ENCODE measurements at places on chromosomes 6 and 20.

- no peak for DNase-seq
Measured at GRCh38 chr6:142339113-142339512, 37.3 kb downstream of the ADGRG6 start.

- no peak for DNase-seq
Measured at GRCh38 chr6:37602801-37603200, 94.9 kb downstream of the MDGA1 start.

- no peak for DNase-seq
Measured at GRCh38 chr6:104951677-104952076, 5.2 kb upstream of the LIN28B start.

- no peak for DNase-seq
Measured at GRCh38 chr6:148288541-148288940, 54.1 kb upstream of the SASH1 start.

- DNase-seq, result no peak
Measured at GRCh38 chr6:106517706-106518105, 111.6 kb downstream of the RTN4IP1 start.

DNA sequence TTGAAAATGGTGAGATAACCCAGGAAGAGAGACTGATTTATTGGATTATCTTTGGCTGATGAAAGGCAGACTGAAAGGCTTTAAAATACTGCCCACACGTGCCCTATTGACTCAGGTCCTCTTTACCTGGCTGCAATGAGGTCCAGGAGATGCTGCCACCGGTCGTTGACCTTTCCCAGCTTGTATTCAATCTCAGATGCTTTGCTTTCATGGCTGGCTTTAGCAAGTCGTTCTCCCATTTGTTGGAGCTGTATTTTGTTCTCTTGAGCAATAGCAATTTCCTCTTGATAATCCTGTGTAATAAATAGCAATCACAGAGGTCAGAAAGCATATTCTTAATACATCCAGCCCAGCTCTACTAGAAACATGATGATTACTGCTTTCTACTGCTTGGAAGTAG, 368.8 kb downstream of the ESR1 start:
- no peak for DNase-seq

DNA sequence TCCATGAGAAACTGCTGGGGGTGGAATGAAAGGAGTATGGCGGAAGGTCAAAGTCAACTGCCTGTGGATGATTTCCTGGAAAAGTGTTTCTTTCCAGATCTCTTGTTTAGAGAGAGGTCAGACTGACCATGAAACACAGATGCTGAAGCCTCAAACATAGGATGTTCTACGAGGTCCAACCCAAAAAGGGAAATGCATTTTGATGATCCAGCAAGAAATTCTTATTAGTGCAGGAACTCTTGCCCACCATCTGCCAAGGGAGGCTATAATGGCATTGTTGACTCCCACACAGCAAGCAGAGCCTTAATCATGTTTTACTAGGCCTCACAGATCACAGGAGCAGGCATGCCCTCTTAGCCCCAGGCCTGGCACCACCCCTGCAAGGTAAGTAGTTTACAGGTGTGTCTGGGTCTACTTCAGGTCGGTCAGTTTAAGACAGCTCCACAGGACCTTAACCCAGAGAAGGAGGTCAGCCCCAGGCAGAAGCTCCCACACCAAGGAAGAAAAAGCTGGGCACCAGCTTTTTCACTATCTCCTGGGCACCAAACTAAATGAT, 67.6 kb upstream of the CNKSR3 start:
- no peak for DNase-seq

GRCh38 chr6:107272246-107272645, 156.9 kb upstream of the BEND3 start:
- DNase-seq, result no peak

DNA sequence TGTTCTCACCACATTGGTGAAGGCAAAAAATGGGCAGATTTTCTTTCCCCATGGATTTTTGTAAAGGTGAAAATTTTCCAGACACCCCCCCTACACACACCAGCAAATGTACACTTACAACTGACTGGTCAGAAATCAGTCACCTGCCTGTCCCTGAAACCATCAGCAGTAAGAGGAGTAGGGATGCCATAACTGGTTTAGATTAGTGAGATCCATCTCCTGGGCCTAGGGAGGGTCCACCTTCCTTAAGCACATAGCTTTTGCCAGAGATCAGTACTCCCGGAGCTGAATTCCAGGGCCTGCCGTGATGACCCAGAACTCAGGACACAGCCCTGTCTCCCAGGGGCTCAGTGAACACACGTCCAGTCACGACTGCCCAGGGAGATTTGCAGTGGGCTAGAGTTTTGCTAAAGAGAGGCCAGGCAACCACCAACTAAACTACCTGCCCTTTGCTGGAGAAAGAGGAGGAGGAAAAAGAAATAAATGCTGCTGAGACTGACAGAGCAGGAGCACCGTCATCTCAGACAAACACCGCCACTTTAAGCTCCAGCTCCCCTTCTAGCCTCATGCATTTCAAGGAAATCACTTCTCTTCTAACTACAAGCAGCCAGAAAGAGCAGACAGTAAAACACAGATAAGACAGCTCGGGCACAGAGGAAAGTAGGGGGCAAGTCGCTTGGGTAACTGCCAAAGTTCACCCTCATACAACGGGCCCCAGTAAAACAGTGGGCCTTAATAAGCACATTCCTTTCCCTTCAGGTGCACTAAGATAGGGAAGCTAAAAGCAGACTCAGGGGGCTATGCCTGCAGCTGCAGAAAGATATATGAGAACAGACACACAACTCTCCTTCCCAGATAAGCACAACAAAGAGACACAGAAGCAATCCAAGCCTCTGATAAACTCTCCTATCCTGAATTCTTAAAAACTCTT, 82.6 kb upstream of the SPTLC3 start:
- no peak for DNase-seq

- DNase-seq, result no peak
Measured at GRCh38 chr6:55405474-55406235, 78.4 kb downstream of the GFRAL start.

DNA sequence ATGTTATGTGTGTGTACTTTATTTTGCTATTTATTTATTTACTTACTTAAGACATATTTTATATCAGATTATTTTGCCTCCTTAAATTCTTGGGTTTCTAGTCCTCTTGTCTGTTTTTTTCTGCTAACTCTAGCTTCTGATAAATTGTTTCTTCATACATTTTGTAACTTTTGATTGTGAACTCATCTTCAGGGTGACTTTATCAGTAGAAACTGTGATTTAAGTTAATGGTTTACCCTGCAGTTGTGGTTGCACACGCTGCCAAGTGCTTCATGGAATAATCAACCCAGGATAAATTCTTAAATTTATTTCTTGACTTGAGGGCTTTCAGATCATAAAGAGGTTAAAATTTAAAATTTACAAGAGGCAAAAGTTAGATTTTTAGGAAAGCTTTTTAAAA, 173.3 kb downstream of the CENPW start:
- DNase-seq, result no peak

GRCh38 chr6:13375360-13375878, 47.1 kb upstream of the TBC1D7 start:
- no peak for DNase-seq

GRCh38 chr20:43586641-43587040, 4.1 kb upstream of the IFT52 start:
- DNase-seq, result no peak

GRCh38 chr20:43825051-43825402, 89.6 kb upstream of the TOX2 start:
- no peak for DNase-seq

DNA sequence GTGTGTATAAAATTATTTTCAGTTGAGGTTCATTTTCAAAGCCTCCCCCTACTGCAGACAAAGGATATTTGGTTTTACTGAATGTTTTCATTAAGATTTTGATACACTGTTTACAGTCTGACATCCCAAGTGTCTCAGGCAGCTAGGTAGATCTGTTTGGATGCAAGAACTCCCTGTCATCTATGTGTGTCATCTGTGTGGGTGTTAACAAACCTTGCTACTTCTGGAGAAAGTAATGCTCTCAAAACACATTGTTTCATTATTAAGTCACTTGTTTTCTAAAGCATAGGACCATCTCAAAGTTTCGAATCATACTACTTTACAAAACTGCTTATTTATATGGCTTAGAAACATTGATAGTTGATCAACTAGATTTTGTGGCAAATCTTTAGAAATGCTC, 114.5 kb upstream of the TMEM170B start:
- DNase-seq, result no peak

GRCh38 chr6:90249034-90249433, 47.6 kb downstream of the BACH2 start:
- DNase-seq, result no peak

Data from astrocyte of the cerebellum (primary cell).